Stimulated activated CD8-positive, alpha-beta memory T cell treated with anti-CD3 and anti-CD28 coated beads, Interleukin-2, amount 100 ng/mL, for 1 hour (primary cell): ENCODE measurements at places on chromosomes 11 and 22.

GRCh38 chr11:73313652-73314051 is 5.6 kb downstream of the ARHGEF17 start:
- DNase-seq = no peak

- DNase-seq = no peak
Observed at GRCh38 chr11:24760681-24761080, 263.8 kb downstream of the LUZP2 start.

DNA sequence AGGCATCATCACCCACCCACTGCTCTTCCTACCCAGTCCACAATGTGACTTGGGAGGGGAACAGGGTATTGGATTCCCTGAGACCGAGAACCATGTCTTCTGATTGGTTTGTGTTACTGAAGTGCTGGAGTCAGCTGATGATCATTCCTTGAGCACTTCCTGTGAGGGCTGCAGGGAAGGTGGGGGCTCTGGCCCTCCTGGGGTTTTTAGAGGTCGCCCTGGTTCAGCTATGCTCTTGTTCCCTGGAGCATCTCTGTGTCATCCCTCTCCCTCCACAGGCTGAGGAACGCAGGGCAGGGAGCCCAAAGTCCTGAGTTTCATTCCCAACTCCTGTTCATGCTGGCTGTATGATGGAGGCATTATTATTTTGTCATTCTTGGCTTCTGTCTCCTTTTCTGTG is 6.7 kb downstream of the ZC3H7B start:
- DNase-seq = no peak

DNA sequence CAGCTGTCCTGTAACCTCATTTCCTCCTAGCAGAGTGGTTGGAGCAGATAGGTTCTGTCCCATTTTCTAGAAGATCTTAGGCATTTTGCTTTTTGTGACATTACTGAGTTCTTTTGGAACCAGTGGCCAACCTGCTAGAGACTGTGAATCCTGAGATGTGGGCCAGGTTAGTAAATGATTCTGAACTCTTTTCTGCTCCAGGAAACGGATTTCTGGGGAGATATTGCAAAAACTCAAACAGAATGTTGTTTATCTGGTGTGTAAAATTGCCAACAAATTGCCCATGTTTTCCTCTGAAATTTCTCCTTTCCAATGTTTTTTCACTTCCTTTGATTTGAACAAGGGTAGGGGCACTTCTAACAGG is 32.7 kb downstream of the SLC6A5 start:
- no peak for DNase-seq

- DNase-seq = no peak
Observed at GRCh38 chr22:49826603-49827270, 936 bp downstream of the BRD1 start.

DNA sequence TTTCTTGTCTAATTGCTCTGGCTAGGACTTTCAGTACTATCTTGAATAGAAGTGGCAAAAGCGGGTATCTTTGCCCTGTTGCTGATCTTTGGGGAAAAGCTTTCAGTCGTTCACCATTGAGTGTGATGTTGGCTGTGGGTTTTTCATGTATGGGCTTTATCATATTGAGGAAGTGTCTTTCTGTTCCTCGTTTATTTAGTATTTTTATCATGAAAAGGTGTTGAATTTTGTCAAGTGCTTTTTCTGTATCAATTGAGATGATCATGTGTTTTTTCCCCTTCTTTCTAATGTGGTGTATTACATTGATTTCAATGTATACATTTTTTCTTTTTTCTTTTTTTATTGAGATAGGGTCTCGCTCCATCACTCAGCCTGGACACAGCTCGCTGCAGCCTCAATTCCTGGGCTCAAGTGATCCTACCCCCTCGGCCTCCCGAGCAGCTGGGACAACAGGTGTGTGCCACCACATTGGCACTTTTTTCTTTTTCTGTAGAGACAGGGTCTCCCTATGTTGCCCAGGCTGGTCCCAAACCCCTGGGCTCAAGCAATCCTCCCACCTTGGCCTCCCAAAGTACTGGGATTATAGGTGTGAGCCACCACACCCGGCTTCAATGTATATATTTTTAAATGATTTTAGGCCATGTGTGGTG is 5.3 kb upstream of the GNB1L start:
- no peak for DNase-seq

DNA sequence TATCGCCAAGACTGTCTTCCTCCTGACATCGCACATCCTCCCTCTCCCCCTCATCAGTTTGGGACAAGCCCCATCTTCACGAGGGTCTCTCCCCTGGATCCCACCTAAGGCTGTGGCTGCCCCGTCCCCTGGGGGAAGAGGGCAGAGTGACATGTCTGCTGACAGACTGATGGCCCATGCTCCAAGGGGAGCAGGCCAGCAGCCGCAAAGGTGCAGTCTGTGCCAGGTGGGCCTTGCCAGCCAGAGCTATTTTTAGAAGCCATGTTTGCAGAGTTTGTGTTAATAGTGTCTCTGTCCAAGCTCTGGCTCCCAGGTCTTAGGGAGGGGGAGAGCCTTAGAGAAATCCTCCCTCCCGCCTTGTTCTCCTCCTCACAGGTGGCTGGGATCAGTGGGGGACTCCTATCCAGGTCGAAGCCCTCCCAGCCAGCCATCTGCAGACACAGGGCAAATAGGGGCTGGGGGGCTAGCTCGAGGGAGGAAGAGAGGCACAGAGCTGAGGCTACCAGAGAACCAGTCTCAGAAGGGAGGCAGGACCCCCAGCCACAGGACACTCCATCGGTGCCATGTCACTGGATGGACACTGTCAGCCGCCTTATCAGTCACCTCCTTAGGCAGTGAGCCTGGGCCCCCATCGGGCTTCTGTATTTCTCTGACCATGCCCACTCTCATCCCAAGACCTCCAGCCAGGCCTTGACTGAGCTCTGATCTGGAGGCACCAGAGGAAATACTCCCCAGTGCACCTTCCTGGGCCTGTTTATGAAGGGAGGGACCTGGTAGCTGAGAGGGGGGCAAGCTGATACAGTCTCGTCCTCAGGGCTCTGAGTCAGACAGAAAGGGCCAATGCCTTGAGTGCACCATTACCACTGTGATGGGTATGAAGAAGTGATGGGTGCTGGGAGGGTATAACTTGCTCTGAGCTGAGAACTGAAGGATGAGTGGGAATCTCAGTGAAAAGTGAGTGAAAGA is 49.3 kb downstream of the CHRDL2 start:
- no peak for DNase-seq

DNA sequence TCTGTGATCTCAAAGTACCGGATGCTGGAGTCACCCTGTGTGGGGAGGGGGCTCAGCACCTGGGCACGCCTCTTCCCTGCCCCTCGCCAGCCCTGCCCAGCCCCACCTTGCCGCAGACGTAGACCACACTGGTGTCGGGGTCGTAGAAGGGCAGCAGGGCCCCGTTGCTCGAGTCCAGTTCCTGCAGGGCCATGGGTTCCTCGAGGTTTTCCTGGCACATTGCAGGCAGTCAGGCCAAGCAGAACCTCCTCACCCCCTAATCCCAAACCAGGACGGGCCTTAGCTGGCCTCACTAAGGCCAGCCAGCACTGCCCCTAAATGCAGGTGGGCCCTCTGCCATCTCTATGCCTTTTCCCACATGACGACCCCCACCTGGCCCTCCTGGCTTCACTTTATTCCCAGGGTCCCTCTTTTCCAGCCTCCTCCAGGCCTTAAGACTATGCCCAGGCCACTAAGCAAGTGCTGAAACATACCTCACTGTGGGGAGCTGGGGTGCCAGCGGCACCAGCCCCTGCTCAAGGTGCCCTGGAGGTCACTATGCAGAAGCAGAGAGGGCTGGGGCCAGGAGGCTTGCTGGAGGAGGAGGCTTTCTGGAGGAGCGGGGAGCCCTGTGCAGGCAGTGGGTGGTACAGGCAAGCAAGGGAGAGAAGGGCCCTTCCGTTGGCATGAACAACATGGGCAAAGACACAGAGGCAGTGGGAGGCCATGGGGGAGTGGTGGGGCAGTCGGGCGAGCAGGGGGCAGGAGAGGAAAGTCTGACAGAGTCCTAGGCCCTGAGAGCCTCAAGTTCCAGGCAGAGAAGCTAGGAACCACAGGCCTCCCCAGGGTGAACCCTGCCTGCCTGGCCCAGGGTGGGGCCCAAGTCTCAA is 2.8 kb downstream of the CORO1B start:
- no peak for DNase-seq

- no peak for DNase-seq
Observed at GRCh38 chr22:33209930-33210784, 152.0 kb upstream of the SYN3 start.

DNA sequence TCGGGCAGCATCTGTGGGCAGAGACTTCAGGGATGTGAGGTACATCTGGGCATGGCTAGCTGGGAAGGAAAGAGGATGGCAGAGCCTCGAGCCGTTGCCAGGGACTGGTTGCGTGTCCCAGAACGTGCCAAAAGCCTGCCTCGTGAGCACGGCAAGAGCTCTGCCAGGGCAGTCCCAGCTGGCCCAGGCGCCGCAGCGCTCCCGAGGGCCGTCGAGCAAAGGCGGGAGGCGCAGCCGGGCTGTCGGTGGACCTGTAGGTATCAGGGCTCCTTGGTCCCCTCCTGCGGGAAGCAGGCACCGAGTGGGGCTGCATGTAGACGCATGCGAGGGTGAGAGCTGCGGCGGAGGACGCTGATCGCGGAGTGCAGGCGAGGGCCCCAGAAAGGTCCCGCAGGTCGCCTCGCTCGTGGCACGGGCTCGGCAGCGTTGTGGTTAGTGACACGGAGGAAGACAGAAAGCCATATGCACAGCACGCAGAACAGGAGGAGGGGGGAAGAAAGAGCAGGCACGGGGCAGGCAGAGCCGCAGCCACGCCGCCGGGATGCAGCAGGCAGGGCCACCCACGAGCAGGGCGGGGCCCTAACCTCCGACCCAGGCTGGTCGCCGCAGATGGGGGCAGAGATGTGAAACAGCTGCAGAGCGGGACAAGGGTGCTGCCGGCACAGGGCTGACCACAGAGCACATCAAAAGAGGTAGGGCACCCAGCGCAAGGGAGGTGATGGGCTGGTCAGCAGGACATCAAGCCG is 18.0 kb downstream of the LSP1 start:
- no peak for DNase-seq

GRCh38 chr11:65427691-65428577 is 5.3 kb downstream of the NEAT1 start:
- no peak for DNase-seq

GRCh38 chr11:62593434-62594044 is 2.2 kb upstream of the TUT1 start:
- DNase-seq = peak; percentile 59
